ENCODE measurements at places on chromosomes 2 and 18.

DNA sequence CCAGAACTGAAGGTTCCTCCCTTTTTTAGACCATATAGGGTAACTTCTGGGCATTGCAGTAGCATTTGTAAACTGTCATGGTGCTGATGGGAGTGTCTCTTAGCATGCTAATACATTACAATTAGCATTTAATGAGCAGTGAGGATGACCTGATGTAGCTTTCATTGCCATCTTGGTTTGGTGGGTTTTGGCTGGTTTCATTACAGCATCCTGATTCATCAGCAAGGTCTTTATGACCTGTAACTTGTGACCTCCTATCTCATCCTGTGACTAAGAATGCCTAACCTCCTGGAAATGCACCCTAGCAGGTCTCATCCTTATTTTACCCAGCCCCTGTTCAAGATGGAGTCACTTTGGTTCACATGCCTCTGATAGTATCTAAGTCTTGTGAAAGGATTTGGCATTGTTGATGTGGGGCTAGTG, 159.0 kb downstream of the TMX3 start:
- DNase-seq, result no peak

DNA sequence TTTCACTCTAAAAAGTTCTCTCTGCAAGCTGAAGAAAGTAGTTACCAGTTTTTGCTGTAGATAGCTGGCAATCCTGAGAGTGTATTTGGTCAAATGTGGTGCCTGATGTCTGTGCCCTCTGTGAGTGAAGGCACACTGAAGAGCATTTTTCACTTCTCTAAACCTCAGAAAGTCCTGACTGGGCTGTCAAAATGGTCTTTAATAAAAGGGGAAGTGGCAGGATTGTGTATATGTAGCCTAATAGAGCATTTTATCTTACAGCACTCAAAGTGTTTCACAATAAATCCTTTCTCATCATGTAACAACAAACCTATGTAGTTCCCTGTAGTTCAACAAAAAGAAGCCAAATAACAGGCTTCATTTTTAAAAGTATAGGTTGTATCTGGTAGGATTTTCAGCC, 1552.3 kb upstream of the SLC39A10 start:
- DNase-seq, result no peak

- DNase-seq, result no peak
Observed at GRCh38 chr2:142865924-142866323, 11.5 kb upstream of the KYNU start.

DNA sequence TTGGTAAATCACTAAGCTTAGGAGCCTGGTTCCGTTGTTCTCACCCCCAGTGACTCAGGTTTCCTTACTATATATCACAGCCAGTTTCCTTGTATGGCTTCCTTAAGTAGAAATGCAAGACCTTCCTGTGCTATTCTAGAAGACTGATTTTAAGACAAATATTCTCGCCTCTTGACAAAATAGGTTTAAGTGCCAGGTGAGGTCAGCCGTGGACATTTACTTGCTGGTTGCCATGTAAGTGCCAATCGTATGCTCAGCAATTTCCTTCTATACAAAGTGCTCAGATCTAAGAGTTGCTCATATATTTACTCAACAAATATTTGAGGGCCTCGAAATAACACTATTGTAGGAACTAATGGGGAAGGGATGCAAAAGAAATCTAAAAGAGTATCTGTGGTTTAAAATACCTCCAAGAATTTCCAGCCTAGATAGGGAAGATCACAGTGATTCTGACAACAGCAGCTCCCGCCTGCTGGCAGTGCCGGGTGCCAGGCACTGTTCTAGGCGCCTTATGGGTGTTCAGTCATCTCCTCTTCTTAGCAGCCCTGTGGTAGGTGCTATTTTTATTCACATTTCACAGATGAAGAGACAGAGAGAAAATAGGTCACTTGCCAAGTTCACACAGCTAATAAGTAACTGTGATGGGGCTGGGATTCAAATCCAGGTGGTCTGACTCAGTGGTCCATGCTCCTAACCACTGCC, 95.3 kb upstream of the B3GNT7 start:
- peak; percentile 96 for DNase-seq

DNA sequence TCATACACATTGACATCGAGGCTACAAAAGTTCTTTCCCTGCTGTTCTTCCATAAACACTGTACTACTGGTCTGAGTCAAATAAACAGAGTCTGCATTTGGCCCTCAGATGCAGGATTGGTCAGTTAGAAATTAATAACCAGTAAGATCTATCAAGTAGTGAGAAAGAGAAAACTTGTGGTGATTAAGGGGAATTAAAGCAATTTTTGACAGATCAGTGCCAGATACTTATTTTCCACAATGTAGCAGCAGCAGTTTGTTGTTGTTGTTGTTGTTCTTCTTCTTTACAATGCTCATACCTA, 85.0 kb downstream of the IKZF2 start:
- DNase-seq, result no peak

DNA sequence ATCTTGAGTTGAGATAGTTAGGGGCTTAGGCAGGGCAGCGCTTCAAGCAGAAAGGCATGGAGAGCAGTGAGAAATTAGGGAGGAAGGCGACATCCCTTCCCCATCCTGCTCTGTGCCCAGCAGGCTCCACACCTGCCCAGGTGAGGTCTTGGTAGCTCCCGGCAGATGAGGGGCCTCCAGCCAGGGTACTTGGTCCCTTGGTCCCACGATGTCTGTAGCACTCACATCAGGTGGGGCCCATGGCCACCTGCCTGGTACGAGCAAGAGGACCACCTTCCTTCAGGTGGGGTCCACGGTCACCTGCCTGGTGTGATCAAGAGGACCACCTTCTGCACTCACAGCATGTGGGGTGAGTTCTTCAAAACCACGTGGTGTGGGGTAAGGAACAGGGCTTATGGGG, 91.2 kb downstream of the GALR1 start:
- DNase-seq, result no peak

DNA sequence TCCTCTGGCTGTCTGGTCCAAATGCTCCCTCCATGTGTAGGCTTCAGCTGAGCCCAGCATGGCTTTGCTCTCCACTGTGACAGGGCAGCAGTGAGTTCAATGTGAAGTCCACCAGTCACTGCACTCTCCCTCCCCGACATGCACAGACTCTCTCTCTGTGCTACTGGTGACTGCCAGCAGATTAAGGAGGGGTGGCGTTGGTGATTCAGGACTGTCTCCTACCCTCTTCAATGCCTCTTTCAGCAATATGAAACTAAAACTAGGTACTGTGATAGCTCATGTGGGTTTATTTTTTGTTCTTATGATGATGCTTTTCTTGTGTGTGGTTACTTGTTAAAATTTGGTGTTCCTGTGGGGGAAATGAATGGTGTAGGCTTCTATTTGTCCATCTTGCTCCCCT, 201.0 kb upstream of the RBMS1 start:
- no peak for DNase-seq

GRCh38 chr2:127455566-127456493, 37.6 kb downstream of the PROC start:
- no peak for DNase-seq

- DNase-seq, result no peak
Observed at GRCh38 chr2:165157160-165157559, 46.7 kb downstream of the SCN3A start.

- DNase-seq, result no peak
Observed at GRCh38 chr2:100894105-100894795, 74.3 kb downstream of the NPAS2 start.

- DNase-seq, result peak; percentile 92
Observed at GRCh38 chr18:63553081-63553480, 10.9 kb downstream of the SERPINB12 start.

DNA sequence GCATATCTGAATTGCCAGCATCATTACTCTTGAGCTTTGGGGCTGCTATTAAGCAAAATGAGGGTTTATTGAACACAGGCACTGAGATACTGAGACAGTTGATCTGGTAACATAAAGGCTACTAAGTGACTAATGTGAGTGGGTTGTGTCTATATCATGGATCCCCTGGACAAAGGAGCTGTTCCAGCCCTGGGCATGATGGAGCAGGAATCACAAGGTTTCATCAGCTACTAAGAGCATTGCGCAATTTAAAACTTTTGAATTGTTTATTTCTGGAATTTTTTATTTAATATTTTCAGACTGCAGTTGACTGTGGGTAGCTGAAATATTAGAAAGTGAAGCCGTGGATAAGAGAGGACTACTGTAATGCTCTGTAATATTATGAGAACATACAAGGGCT, 73.5 kb downstream of the MGAT5 start:
- DNase-seq, result no peak

GRCh38 chr2:175203621-175204496, 22.3 kb upstream of the ATP5MC3 start:
- no peak for DNase-seq

DNA sequence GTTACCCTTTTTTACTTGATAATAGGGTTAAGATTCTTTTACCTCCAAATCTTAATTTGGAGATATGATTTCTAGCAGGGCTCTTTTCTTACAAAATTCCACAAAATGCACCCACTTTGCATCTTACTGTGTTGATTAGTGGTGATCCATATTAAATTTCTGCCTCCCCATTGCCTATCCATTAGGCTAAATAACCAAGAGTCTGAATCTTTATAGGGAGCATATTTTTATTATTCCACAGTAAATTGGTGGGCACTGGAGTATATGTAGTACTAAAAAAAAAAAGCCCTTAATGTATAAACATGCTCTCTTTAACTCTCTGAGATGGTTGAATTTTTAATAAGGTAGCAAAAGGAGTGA, 8.1 kb upstream of the TXNDC2 start:
- DNase-seq, result no peak

- DNase-seq, result no peak
Observed at GRCh38 chr2:227374158-227374557, 4.9 kb downstream of the TM4SF20 start.

- no peak for DNase-seq
Observed at GRCh38 chr18:34794348-34794747, 84.2 kb downstream of the DTNA start.

DNA sequence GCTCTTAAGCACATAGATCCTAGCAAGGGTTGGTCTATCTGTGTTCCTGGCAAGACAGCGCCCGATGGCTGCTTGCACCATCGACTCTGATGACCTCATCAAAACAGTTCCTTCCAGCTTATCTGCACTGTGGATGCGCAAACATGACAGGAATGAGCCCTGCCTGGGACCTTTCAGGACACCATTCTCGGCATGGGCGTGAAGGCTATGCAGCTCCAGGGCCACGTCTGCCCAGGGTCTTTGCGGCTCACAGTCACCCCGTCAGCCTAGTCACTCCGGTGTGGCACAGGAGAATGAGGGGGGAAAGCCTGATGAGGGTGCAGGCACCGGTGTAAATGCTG, 147.8 kb upstream of the TWIST2 start:
- DNase-seq, result no peak

GRCh38 chr2:86003104-86003503, 102.6 kb downstream of the POLR1A start:
- no peak for DNase-seq

GRCh38 chr18:25727281-25727985, 363.0 kb downstream of the SS18 start:
- DNase-seq, result no peak

- no peak for DNase-seq
Observed at GRCh38 chr18:78926243-78926615, 53.4 kb upstream of the SALL3 start.

DNA sequence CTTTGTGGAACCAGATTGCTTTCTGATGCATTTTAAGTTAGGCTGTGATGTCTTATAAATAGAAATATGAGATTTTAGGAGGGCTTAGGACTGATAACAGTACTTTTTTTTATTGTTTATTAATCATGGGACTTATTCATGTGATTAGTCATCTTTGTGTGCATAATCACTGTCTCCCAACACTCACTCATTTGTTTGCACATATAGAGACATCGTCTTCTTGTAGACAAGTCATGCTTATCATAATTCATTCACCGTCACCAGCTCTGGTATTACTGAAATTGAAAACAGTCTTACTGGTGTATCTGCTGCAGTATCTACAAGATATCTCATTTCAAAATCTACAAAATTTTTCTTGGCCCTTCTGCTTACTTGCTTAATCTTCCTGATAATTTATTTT, 45.8 kb downstream of the WDR7 start:
- DNase-seq, result no peak

DNA sequence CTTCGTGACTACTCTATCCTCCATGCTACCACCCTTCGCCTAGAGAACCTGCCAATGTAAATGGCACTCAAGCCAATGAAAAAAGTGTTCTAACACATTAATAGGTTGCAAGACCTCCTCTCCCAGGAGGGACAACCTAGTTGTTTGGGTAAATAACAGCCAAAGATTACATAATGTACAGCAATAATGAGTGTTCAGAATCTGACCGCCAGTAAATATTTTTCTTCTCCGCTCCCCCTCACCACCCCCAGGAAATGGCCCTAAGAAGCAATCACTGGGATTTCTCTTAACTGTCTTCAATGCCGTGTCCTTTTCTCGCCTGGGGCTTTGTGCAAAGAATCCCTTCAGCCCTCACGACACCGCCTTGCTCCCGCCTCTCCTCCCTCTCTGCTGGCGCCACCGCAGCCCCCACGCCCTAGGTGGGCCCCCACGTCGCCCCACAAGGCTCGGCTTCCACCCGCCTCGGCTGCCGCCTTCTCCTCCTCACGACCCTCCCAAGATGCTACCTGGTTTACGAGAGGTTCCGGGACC, 458 bp downstream of the HYCC2 start:
- no peak for DNase-seq

- DNase-seq, result no peak
Observed at GRCh38 chr2:121454549-121455090, 76.1 kb upstream of the RNU4ATAC start.

DNA sequence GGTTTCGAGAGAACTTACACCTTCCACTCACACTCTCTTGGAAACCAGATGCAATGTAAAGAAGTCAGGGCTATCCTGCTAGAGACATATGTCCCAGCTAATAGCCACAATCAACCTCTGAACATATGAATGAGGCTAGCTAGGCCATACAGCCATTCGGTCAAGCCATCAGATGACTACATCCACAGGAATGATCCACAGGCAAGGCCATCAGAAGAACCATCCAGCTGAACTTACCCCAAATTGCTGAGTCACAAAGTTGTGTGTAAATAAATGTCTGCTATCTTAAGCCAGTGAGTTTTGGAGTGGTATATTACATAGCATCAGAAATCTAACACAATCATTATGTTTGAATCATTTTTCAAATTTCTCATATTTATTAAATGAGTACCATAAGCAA, 5.2 kb upstream of the SPAST start:
- DNase-seq, result no peak

DNA sequence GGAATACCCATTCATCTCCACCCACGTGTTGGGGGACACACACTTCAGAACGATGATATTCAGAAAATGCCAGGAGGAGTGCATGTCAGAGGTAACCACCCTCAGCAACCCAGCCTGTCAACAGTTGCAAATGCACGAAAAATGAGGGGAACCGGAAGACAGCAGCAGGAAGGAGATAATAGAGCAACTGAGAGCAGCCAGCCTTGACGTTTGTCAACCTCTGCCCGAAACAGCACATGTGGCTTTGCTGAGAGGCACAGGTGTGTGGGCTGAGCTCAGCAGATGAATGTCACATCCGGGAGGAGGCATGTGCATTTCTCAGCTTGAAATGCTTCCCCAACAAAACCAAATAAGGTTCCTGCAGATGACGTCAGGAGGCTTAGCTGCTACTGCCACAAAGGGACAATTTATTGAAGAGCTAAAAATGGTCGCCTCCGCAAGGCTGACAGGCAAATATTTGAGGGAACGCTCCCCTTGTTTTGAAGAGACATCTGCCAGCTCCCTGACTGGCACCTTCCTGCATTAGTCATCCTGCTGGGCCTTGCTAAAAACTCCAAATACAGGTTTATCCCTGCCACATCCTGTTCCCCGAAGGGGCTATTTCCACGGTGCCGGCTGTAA, 419.0 kb downstream of the NBAS start:
- no peak for DNase-seq

- peak; percentile 24 for DNase-seq
Observed at GRCh38 chr2:177733-178132, 86.1 kb downstream of the SH3YL1 start.

GRCh38 chr18:77990901-77991300, 741.3 kb downstream of the GALR1 start:
- no peak for DNase-seq

All from PC-9 (cell line).